Pons (tissue), 1 donor: ENCODE measurements at places on chromosomes 7 and 10.

DNA sequence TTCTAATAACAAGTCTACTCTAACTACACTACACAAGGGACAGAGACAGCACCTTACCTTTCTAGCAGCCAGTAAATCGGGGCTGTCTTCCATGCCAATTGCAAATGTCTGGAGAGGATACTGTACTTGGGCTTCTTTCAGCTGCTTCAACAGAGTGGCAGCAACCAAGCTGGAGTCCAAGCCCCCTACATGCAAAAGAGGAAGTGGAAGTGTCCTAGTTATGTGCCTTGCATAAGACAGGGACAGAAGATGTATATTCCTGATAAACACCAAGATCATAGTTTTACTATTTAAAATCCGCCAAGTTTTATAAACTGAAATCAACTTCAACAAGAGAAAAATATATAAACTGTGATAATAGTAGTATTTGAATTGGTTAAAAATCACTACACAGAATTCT lies 14.0 kb downstream of the ASNS start:
- no peak for DNase-seq

DNA sequence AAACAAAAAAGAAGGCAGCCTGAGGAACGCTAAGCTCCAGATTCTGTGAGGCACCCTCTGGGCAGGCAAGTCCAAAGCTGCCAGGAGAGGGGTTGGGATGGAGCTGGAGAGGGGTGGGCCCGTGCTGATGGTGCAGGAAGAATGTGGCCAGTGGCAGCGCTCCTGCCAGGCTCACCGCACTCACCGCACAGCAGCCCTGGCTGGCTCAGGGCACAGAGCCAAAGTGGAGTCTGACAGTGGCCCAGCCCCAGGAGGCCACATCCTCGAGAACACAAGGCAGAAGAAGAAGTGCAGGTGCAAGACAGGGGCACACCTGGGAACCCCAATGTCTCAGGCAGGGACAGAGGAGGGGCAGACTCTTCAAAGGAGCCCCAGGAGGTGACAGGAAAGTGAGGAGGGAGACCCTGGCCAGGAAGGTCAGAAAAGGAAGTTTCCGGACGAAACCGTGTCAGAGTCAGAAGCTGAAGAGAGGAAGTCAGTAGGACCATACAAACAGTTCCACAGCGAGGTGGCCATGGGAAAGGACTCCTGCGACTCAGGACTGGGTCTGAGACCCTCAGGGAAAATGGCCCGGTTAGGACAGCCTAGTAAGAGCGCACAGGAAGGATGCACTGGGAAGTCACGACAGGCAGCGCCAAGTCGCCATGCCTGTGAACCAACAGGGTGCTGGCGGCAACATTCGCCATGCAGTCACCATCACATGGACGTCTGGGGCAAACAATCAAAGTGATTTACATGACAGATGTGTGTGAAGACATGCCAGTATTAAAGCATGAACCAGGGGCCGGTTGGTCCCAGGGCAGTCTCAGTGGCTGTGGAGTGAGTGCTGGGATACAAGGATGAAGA lies 54.4 kb downstream of the COBL start:
- DNase-seq = no peak

DNA sequence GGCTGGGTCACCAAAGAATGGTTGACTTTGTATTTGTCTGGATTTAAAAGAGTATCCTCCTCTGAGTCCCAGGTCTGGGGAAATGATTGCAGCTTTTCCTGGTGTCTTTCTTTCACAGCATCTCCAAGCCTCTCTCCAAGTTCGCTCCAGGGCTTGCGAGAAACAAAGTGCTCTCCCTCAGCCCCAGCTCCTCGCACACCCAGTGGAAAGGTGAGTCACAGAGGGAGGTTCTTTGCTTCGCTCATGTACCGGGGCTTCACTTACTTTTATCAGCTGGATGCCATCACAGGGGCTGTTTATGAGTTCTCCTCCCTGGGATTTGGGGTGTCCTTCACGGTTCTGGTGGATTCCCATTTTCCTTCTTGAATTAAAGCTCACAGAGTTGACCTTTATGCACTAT lies 252.2 kb upstream of the PLPP4 start:
- DNase-seq = no peak

DNA sequence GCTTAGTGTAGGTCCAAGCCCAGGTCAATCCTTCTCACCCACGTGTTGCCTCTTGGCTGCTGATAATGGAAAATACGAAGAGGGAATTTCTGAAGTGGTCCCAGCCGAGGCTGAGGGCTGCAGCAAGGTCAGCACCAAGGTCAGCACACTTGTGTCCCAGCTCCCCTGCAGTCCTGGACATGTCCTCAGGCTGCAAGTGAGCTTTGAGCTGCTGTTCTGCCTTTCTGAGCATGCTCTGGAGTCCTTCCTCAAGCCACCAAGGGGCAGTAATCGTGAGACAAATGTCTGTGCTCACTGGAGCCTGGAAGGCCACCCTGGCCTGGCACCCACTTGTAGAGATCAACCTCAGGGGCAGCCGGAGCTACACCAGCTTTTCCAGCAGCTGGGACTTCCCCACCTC lies 28.3 kb downstream of the DRGX start:
- DNase-seq = no peak

- DNase-seq = no peak
Measured at GRCh38 chr7:87105401-87105800, 45.9 kb upstream of the ELAPOR2 start.

- DNase-seq = no peak
Measured at GRCh38 chr7:80537091-80537490, 25.2 kb upstream of the GNAT3 start.

- DNase-seq = no peak
Measured at GRCh38 chr7:55237156-55237893, 127.8 kb upstream of the LANCL2 start.

DNA sequence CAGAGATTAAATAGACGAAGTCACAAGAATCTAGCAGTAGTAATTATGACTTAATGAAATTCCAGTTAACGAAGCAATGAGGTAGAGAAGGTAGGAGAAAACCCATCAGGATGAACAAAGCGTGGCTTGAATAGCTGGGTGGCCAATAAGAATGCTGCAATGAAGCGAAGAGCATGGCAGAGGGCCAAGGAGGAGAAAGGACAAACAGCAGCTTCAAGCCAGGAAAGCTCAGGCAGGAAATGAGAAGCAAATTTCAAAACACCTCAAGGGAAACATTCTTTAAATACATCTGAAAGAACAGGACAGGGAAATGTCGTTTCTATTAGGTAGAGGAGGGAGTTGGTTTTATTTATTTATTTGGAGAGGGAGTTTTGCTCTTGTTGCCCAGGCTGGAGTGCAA lies 122.5 kb downstream of the KIAA1217 start:
- DNase-seq = peak; percentile 17

DNA sequence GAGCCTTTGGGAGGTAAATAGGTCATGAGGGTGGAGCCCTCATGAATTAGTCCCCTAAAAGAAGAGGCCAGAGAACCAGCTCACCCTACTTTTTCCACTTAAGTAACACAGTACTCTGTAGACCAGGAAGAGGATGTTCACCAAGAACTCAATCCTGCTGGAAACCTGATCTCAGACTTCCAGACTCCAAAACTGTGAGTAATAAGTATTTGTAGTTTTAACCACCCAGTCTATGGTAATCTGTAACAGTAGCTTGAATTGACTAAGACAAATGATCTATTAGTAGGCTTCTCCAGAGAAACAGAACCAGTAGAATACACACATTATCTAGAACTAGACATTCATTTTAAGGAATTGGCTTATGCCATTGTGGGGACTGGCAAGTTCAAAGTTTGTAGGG lies 51.5 kb downstream of the ANKMY2 start:
- DNase-seq = no peak

GRCh38 chr7:28738412-28738811 lies 219.7 kb downstream of the TRIL start:
- DNase-seq = no peak

GRCh38 chr10:23433701-23434100 lies 5.2 kb upstream of the OTUD1 start:
- DNase-seq = no peak

DNA sequence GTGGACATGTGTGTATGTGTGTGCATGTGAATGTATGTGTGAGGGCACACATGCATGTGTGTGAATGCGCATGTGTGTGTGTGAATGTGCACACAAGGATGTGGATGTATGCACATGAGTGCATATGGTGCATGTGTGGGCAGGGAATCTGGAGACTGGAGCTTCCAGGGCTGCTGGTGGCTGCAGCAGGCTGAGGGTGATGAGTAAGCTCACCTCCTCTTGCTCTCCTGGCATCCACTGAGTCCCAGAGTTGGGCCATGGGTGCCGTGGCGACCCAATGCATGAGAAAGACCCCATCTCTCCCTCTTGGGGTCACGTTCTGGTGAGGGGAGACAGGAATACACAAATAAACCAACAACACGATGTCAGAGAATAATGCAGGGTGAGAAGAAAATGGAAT lies 33.3 kb upstream of the COL13A1 start:
- DNase-seq = no peak
